ENCODE measurements at places on chromosomes 2 and 18.

- no peak for DNase-seq
These were observed 201.1 kb upstream of the FBXO11 start for GRCh38 chr2:48107326-48107925.

DNA sequence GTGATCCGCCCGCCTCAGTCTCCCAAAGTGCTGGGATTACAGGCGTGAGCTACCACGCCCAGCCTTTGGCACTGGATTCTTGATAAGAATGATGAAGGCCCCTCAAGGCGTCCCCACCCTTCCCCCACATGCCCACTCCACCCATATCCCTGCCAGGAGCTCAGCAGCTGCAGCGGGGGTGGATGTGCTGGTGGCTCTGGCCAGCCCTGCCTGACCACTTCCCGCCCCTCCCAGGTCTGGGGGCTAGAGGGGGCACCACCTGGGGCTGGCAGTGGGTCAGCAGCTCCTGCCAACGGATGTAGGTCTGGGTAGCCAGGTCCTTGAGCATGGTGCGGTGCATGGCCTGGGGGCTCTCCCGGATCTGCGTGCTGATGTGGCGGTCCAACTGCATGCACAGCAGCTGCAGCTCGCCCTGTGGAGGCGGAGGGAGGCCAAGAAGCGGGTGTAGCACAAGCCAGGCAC lies 7.8 kb upstream of the SEMA4C start:
- DNase-seq = no peak

DNA sequence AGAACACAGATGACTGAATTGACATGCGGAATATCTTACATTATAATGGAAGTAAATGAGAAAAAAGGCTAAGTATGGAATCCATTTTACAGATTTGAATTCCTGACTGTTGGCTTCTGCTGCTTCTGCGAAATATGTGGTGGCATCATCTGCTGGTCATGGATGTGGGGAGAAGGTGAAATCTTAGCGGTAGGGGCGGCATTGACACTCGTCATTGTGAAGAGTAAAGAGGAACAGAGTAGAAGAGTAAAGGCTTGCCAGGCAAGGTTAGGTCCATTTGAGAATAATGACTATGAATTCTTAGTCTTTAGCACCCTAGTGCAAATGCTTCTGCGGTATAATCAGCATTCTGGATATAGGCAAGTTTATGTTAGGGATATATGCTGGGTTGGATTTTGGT lies 32.4 kb downstream of the ACTR3 start:
- DNase-seq = no peak

GRCh38 chr2:130302164-130302886 lies 40.4 kb upstream of the IMP4 start:
- no peak for DNase-seq

Measured in heart left ventricle (tissue), 16 donors.